ENCODE measurements at places on chromosomes 2 and 18.

- DNase-seq, result no peak
Observed at GRCh38 chr2:151900331-151900730, 72.1 kb upstream of the ARL5A start.

DNA sequence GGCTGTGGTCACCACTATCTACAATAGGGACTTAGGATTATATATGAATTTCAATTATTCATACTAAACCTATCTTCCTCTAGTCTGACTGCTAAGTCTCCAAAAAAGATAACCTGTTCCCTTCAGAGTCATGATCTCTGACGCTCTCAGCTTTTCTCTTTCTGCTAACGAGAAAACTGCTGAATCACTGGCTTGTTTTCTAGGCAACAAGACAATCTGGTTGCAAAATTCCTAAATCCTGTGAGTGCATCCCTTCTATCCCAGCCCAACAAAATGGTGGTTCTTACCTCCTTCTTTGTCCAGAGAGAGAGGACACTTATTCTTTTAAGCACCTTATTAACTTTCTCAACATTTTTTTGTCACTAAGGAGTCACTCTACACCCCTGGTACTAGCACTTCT, 312.3 kb upstream of the PKDCC start:
- no peak for DNase-seq

DNA sequence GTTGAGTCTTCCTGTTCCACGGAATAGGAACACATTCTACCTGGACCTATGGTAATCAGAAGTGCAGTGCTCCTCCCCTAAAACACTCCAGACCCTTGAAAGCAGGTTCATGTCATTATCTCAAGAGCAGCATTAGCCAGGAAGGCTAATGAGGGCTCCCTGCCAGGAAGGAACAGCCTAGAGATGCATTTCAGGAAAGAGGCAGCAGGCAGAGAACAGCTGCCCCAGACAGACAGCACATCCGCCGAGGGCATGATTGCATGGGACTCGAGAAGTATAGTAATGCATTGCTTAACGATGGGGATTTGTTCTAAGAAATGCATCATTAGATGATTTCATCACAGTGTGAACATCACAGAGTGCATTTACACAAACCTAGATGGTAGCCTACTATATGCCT, 171.5 kb downstream of the ALK start:
- no peak for DNase-seq

DNA sequence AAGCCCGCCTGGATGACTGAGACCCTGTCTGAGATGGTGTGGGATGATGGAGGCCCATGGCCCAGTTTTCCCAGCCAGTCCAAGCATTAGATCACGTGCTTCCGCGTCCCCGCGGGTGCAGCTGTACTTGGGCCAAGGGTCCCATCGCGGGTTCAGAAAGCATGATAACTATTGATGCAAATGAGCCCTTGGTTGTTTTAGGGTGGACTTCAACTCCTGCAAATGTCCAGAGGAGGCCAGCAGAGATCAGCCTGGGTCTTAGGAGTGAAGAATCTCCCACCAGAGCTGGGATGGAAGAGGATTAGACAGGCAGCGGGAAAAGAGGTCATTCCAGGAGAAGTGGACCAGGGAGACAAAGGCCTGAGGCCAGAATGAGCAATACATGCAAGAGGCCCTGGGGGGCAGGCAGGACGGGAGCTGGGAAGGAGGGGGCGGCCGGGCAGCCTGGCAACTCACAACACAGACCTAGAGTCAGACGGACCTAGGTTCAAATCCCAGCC, 89.9 kb upstream of the TMEM247 start:
- DNase-seq, result no peak

- no peak for DNase-seq
Observed at GRCh38 chr2:129653246-129653645, 326.2 kb upstream of the RAB6C start.

DNA sequence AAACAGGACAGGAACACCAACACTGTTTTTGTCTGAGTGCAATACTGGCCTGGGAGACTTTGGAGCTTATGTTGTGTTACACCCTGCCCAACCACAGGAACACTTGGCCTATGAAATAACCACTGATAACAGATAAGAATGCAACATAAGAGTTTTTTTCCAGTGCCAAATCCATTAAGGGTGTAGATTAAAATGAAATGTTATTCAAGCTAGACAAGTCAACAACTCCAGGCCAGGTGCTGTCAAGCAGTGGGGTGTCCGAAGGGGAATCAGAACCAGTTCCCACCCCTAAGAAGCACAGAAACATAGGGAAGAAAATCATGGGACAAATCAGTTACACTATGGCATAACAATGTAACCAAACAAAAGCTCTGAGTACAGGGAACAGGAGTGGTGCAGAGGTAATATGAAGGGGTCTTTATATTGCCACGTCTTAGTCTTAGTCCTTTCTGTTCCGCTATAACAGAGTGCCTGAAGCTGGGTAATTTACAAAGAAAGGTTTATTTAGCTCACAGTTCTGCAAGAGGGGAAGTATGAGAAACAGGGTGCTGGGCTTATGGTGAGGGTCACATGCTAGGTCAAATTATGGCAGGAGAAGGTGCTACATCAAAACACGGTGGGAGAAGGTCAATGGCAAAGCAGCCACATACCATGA, 3.8 kb downstream of the AFG3L2 start:
- no peak for DNase-seq

GRCh38 chr2:2655453-2656114, 324.5 kb upstream of the MYT1L start:
- DNase-seq, result no peak

DNA sequence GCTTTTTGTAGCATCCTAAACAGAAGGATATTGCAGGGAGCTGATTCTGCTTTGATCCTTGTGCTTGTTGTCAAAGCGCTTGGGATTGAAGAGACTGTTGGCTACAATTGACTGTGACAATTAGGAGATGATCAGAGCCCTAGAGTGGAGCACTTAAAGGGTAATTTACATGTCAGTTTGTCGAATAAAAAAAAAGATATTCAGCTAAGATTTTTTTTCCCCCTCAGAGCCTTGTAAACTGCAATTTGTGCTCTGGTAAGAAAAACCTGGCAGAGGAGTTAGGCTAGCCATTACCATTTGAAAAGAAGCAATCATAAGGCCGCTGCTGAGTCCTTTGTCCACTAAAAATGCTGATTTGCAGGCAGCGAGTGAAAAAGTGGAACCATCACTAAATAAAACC, 47.8 kb upstream of the ZEB2 start:
- no peak for DNase-seq

GRCh38 chr18:45753286-45753685, 29.3 kb downstream of the SLC14A1 start:
- no peak for DNase-seq

DNA sequence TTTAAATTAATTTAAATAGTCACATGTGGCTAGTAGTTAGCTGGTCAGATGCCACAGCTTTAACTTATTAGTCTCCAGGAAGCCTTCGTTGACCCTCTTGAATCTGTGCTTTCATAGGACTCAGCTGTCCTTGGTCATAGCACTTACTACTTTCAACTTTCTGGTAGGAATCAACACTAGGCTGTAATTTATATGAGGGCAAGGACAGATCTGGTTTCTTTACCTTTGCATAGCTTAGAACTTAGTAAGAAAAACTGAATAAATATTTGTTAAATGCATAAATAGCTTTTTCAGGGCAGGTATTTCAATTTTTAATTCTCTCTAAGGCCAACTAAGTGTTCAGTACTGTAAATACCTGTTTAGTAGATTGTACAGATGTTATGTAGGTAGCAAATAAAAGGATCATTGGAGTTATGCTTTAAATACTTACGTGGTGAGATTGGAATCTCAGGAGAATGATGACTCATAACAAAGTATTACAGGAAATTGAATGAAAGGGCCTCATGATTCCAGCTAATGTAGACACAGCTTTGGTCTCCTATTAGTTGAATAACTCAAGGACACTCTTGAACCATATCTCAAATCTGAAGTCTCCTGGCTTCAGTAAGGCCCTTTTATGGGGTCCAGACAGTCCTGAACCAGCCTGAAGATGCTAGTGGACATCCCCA, 2.6 kb downstream of the CLIP4 start:
- DNase-seq, result peak; percentile 15

DNA sequence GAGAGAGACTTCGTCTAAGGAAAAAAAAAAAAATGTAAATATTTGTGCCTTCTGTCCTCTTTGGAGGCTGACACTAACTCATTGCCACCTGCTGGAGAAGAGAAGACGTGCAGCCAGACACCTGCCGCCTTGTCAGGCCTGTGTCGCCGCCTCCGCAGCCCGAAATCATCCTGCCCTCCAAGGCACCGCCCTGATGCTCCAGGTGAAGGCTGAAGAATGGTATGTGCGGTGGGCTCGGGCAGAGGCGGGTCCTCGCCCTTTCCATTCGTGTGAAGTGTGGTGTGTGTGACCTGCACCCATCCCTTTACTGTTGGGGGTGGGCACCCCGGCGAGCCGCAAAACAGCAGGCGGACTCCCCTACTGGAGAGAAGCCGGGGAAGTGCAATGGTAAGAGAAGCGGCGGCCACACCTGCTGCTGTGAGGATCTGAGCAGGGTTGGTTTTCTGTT, 60.4 kb downstream of the FAM161A start:
- DNase-seq, result peak; percentile 11

DNA sequence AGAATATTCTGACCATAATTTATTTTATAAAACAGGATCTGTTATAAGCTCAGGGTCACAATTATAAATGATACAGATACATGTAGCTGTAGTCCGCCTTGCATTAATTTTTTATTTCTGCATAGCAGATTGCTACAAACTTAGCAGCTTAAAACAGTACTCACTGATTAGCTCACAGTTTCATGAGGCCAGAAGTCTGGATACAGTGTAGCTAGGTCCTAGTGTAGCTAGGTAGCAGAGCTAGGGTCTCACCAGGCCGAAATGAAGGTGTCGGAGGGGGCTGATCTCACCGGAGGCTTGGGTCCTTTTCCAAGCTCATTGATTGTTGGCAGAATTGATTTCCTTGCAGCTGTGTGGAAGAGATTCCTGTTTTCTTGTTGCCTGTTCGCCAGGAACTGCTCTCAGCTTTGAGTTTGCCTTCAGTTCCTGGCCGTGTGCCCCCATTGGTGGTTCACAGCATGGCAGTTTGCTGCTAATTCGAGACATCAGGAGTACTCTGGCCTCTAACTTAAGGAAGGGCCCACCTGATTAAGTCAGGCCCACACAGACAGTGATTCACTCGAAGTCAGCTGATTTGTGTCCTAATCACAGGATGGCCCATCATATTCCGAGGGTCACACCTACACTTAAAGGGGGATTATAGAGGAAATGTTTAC, 18.4 kb downstream of the NAPG start:
- no peak for DNase-seq

DNA sequence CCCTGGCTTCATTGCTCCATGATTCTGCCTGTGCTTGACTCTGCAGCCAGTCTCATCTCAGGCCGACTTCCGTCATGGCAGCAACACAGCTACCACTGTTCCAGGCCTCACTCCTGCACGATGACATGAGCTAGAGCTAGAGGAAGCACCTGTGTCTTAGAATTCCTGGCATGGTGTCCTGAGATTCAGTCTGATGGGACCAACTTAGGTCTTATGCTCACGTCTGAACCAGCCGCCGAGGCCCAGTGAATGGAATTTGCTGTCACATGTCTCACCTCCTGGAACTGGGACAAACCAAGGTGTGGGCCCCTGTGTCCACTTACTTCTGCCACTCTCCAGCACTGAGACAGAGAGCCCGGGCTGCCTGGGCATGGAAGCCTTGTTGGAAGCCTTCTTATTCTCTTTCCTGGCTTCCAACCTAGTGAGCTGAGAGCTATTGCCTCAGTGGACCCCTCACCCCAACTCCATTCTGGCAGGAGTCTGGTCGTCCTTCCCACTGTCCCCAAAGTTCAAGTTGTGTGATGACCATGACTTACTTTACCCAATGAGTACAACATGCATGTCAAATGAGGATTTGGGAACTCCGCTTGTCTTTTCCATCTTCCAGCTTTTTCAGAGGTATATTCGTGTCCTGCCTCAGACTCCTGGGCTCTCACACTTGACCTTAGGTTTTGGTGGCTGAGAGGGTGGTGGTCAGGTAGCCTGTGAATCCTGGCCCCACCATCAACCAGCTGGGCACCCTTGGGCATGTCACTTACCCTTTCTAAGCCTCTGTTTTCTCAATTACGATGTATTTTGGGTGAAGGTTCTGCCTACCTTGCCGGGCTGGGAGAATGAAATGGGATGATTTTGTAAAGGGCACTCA, 39.1 kb upstream of the HS6ST1 start:
- DNase-seq, result no peak

- DNase-seq, result no peak
Observed at GRCh38 chr18:63997606-63998005, 27.7 kb downstream of the SERPINB8 start.

DNA sequence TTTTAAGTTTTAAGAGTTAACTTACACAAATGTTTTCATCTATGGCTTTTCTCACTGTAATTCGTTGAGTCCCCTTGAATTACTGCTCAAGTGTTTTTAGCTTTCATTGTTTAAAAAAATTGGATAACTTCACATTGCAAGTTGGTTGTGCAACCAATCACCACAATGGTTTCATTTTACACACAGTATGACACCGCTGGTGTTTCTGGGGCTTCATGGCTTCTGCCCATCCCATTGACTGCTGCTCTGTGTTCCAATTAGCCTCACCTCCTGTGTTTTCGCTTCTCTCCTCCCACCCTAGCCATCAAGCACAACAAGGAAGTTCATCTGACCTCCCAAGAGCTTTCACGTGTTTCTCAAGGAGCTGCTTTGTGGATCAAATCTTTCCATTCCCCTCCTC, 199.1 kb upstream of the CHAC2 start:
- DNase-seq, result no peak

DNA sequence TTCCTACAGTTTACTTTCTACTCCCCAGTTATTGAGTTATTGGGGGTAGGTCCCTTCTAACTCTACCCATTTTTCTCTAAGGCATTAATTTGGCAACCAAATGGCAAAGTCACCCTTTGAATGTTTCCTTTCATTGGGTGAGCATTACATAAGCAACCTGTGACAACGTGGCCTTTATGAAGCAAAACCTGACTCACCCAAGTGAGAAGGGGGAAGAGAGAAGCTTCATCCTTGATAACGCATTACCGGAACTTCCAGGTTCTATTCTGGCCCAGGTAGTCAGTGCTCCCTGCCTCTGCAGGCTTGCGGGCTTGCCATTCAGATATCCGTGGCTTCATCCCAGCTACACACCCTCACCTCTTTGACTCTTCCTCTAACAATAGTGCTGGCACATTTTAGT, 39.1 kb upstream of the FAM124B start:
- no peak for DNase-seq

DNA sequence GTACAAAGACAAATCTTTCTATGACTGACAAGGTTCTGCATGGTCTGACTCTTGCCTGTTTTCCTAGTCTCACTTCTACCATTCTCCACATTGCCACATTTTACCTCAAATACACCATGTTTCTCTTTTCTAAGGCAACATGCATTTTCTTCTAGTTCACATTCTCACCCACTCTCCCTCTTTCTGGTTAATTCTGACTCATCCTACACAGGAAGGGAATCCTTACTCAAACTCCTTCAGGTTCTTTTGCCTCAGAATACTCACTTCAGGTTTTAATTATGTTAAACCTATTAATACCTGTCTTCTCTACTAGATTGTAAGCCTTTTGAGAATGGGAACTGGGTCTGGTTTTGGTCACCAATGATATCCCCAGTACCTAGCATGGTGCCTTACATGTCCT, 47.2 kb downstream of the MAP2 start:
- no peak for DNase-seq

GRCh38 chr2:127097841-127098651, 8.9 kb downstream of the BIN1 start:
- DNase-seq, result no peak

Data from right lung (tissue), 10 donors.